Spinal cord (tissue), 10 donors: ENCODE measurements at places on chromosomes 5 and 9.

DNA sequence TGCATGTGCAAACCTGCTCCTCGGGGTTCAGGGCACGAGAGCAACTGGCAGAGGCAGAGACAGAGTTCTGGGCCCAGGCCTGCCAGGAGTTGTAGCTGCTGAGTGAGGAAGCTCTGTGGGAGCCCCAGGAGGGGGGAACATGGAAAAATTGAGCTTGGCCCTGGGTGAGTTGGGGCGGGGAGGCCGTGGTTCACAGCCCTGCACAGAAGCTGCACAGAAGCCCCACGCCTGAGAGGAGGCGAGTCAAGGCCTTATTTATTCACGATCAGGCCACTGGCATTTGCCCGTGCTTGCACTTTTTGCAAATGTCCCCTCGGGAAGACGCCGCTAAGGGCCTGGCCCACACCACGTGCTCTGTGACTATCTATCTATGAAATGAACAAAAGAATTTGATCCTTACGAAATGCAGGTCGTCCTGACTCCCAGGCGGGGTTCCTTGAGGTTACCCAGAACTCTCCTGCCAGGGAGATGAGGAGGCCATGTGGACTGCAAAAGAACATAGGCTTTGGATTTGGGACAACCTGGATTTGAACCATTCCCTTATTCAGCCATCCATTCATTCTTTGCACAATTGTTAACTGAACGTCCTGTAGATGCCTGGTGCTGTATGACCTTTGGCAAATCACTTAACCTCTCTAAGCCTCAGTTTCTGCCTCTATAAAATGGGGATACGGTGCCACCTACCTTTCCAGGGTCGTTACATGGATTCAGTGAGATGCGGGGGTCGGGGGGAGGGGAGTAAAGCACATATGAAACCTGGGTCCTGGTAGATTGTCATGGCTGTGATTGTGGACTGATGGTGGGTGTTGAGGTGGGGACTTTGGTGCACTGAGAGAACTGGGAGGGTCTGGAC, 17.9 kb downstream of the COL27A1 start:
- no peak for DNase-seq

DNA sequence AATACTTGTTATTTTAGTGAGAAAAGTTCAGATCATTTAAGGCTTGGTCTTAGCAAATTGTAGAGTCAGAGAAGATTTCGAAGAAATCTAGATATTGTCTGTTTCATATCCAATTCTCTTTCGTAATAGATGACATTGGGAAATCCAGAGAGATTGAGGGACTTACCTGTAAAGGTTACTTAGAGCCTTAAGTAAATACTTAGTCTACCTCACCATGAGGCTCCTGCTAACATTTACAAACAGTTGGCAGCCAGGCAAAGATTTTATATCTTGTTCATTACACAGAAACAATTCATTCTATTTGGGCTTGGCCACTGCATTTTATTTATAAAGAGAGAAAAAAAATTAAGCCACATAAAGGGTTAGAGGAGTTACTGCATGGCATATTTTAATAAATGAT, 70.3 kb downstream of the FGF10 start:
- DNase-seq, result no peak

DNA sequence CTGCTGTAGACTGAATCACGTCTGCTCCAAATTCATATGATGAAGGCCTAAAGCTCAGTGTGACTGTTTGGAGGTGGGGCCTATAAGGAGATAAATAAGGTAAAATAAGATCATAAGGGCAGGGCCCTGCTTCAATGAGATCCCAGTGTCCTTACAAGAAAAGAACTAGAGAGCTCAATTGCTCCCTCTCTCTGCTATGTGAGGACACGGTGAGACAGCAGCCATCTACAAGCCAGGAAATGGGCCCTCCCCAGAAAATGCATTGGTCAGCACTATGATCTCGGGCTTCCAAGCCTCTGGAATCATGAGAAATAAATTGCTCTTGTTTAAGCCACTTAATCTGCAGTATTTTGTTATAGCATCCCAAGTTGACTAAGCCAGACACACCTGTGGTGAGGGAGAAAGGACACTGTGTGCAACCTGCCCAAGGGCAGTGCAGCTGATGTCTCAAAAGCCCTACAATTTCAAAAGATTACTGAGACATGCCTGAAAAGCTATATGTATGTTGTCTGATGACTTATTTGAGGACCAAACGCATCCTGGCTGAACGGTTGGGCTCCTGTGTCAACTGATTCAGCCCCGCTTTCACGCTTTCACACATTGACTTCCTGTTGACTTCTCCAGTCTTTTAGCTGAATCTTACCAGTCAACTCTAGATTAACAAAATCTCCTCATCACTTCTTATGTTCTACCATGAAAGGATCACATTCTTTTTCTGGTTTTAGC, 13.2 kb downstream of the GZMK start:
- DNase-seq, result no peak

- DNase-seq, result no peak
These were observed 987.0 kb downstream of the NR2F1-AS1 start for GRCh38 chr5:92594031-92594430.

- DNase-seq, result peak; percentile 8
These were observed 33.2 kb downstream of the YTHDC2 start for GRCh38 chr5:113546703-113547183.

DNA sequence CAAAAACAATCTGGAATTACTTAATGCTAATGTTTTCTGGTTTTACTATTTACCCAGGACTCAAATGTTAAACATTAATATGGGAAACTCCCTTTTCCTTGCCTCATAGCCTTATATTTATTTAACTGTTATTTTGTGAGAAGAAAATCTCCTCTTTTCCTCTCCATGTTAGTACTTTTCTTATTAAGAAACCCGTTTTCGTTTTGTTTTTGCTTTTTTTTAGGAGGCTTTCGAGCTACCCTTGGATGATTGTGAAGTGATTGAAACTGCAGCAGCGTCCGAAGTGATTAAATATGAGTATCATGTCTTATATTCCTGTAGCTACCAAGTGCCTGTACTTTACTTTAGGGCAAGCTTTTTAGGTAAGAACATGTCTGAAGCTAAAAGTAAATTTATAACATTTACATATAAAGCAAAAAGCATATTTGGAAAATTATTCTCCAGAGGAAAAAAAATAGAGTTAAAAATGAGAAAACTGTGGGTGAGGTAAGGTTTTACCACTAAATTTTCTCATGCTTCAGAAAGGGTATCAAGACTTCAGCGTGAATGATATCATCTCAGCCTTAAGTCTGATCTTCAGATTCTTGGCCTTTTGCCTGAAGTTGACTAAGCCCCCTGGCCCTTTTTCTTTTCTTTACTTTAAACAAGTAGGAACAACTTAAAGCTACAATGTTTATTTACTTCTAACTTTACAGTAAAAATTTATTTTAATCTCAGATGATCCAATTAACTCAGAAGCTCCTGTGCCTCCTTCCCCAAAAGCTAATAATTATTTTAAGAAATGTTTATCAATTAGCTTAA, 113.8 kb downstream of the RPS23 start:
- peak; percentile 25 for DNase-seq

GRCh38 chr9:2053883-2054845, 39.0 kb downstream of the SMARCA2 start:
- peak; percentile 36 for DNase-seq

DNA sequence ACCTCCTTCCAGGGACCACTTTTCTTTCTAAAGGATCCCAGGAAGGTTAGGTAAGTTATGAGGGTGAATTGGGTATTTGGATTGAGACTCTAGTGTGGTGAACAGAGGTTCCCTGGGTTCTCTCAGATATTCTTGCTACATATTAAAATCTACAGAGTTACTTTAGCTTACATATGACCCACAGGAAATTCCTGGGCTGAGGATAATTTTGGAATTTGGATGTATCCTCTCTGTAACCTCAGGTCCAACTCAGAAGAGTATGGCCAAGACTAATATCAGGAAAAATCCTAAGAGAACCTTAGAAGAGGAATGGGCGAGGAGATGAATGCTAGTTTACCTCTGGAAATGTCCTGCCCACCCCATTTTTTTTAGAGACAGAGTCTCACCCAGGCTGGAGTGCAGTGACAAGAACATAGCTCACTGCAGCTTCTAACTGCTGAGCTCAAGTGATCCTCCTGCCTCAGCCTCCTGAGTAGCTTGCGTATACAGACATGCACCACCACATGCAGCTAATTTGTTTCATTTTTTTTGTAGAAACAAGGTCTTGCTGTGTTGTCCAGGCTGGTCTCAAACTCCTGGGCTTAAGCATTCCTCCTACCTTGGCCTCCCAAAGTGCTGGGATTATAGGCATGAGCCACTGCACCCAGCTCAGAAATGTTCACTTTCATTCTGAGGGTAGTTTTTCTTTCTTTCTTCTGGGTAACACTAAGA, 196.4 kb downstream of the ARHGEF28 start:
- no peak for DNase-seq

DNA sequence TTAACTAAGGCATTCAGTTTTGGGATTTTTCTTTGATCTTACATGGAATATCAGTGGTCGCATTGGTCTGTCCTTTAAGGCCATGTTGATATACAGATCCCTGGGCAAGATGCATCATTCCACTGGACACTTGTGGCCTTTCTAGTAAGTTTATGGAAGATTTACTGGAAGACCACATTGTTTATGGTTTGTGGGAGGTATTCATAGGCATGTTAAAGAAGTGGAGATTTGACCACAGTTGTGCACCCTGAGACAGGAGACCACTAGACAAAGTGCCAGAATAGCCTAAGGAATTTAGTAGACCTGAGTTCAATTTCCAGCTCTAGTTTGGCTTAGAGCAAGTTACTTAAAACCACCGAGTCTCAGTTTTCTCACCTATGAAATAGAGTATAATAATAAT, 383.1 kb upstream of the PAPPA start:
- no peak for DNase-seq

- DNase-seq, result no peak
These were observed 83.6 kb downstream of the LMX1B start for GRCh38 chr9:126697330-126697729.

DNA sequence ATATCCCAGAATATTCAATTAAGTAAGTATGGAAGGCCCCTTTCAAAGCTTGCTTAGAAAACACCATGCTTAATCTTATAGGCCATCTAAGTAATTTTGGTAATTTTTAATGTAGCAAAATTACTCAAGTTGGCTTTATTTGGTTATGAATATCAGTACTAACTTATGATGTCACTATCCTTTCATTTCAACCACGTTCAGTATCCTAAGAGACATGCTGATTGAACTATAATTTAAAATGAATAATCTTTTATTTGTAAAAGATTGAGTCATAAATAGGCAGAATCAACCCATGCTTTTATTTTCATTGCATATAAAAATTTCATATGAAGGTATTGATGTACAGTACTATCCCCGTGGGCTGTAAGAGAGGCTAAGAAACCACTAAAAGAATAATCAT, 386.9 kb downstream of the RAB3C start:
- DNase-seq, result no peak

DNA sequence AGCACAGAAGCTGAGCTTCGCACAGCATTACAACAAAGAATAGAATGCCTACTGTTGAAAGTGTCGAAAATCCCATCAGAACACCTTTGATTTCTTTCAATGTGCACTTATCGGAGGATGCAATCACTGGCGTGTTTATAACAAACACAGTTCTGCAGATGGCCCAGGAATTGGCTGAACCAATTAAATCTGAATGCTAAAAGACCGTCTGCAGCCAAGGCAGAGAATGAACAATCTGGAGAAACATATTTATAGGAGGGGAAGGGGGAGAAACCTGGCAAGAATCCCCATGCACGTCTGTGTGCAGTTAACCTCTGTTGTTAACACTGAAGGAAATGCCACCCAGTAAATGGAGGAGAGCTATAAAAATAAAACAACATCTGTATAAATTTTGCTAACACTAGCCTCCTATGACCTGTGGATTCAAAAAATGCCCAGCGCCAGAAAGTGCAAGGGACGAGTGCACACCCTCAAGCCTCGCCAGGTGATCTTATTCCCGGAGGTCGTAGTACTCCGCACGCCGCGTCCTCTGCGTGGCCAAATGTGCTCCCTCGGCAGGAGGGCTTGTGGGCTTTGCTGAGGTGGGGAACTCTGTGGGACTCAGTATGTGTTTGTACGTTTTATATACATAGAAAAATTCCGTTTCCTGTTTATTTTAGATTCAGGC, 56.8 kb downstream of the PTCH1 start:
- no peak for DNase-seq

- no peak for DNase-seq
These were observed 34.0 kb upstream of the NCS1 start for GRCh38 chr9:130138171-130138653.

- DNase-seq, result no peak
These were observed 69.8 kb downstream of the SLC46A2 start for GRCh38 chr9:112820881-112821280.

DNA sequence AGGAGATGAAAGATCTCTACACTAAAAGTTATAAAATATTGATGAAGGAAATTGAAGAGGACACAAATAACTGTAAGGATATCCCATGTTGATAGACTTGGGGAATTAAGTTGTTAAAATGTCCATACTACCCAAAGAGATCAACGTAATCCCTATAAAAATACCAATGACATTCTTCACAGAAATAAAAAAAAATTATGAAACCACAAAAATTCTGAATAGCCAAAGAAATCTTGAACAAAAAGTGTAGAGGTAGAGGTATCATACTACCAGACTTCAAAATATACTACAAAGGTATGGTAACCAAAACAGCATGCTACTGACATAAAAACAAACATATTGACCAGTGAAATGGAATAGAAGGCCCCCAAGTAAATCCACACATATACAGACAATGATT, 71.5 kb upstream of the ELL2 start:
- DNase-seq, result no peak

- DNase-seq, result no peak
These were observed 169.0 kb downstream of the CDH6 start for GRCh38 chr5:31362529-31362900.

DNA sequence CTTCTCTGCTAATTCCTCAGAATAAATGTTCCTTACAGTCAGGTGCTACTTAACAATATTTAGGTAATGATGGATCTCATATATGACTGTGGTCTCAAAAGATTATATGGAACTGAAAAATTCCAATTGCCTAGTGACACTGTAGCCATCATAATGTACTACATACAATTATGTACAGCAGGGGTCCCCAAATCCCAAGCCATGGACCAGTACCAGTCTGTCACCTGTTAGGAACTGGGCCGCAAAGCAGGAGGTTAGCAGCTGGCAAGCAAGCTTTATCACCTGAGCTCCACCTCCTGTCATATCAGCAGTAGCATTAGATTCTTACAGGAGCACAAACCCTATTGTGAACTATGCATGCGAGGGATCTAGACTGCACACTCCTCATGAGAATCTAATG, 69.6 kb downstream of the NR2F1-AS1 start:
- no peak for DNase-seq

DNA sequence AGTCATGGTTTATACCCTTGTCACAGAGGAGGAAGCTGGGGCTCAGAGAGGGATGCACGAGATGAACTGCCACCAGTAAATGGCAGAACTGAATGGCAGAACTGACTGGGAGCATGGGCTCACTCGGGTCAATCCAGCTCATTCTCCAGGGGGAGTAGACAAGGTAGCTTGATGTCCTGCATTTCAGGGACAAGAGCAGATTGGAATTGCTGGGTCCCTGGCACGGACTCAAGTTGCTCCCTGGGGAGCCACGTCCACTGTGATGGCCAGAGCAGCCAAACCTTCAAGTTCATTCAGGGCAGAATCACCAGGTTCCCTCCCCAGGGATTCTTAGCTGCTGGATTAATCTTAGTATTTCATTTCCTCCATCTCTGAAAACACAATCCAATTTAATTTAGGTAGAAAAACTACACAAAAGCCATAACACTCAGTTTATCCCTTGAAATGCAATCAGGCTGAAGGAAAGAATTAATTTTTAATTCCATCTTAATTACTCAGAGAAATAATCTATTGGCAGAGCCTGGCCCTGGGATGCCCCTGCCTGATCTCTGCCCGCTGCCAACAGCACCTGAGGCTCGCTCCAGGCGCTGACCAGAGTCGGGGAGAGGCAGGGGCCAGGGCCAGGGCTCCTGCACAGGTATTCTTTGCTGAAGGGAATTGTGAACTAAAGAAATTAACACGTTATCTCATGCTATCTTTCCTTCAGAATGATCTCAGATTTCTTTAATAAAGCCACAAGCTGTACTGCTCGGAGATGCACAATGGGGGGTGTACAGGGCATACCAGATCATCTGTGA, 42.0 kb upstream of the UNC5A start:
- no peak for DNase-seq
